Stimulated activated CD4-positive, alpha-beta T cell treated with anti-CD3 and anti-CD28 coated beads, Interleukin-12 subunit alpha, Interleukin-12 subunit beta, amount 100 ng/mL, for 24 hours (primary cell): ENCODE measurements at places on chromosomes 7 and 10.
A peak's percentile ranks its signal among the peaks of the same experiment; 100 is the strongest.

- no peak for DNase-seq
Measured at GRCh38 chr7:78985509-78985908, 468.0 kb downstream of the MAGI2 start.

DNA sequence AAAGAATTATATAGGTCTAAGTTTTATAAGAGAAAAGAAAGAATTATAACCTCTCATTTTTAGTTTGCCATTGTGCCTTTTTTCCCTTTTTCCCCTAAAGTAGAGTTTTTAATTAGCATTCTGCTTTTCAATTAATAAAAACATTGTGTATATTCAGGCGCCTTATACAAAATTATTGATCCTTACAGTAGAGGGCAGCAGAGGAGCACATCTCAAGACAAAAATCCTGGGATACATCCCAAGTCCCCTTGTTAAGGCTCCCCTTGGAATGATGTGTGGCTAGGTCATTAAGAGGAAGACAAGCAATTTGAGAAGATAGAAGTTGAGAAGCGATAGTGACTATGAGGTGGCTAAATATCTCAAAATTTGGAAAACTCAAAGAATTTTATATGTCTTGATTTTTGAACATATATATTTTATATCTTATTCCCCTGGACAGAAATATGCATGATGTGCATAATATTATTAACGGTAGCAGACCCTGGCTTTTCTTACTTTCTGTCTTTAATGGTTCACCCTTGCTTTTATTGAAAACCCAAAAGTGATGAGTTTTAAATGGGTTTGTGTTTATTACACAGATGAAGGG is 19.1 kb upstream of the TPK1 start:
- no peak for DNase-seq

GRCh38 chr10:18738835-18739234 is 79.6 kb downstream of the ARL5B start:
- DNase-seq, result no peak

DNA sequence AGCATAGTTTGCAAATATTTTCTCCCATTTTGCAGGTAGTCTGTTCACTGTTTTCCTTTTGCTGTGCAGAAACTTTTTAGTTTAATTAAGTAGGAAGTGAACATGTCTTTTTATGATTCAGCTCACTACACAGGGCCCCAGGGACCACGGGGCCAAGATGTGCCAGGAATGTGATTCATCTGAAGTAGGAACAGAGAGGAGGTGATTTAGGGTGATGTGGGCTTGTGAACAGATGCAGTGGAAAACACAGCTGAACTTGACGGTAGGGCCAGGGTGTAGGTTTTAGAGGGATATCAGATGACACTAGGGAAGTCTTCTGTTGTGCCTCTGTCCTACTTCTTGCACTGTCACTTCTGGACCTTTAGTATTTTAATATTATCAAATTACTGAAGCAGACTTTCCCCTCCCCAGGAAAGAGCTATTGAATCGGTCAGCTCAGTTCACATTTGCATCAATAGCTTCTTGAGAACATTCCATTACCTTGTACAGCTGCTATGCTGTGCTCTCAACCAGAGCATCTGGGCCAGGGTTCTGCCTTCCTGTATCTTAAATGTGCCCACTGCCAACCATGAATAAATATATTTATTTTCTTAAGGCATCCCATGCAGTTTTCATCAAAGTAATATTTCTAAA is 96.9 kb downstream of the OSBPL3 start:
- DNase-seq, result no peak

DNA sequence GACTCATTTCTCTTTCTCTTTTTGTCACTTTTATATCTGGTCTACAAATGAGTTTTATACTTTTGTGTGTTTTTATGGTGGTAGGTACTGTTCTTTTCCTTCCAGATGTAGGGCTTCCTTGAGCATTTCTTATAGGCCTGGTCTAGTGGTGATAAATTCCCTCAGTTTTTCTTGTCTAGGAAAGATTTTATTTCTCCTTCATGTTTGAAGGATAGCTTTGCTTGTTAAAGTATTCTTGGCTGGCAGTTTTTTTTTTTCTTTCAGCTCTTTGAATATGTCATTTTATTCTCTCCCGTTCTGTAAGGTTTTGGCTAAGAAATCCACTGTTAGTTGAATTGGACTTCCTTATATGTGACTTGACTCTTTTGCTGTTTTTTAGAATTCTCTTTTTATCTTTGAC is 292.7 kb downstream of the RPS24 start:
- no peak for DNase-seq

GRCh38 chr10:31479752-31480151 is 160.7 kb downstream of the ZEB1 start:
- DNase-seq, result no peak

DNA sequence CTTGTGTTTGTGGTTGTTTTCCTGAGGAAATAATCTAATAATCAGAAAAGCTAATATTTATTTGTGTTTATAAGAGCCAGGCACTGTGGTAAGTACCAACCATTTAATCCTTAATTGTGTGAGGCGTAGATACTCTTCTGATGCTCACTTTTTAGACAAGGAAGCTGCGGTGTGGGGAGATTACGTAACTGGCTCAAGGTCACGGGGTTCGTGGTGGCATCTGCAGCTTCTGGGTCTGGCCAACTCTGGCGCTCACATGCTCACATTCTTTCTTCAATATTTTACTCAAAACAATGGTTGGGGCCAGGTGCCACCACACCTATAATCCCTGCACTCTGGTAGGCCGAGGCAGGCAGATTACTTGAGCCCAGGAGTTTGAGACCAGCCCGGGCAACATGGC is 77.6 kb downstream of the RALA start:
- no peak for DNase-seq

- no peak for DNase-seq
Measured at GRCh38 chr7:47435889-47436312, 146.0 kb downstream of the TNS3 start.

DNA sequence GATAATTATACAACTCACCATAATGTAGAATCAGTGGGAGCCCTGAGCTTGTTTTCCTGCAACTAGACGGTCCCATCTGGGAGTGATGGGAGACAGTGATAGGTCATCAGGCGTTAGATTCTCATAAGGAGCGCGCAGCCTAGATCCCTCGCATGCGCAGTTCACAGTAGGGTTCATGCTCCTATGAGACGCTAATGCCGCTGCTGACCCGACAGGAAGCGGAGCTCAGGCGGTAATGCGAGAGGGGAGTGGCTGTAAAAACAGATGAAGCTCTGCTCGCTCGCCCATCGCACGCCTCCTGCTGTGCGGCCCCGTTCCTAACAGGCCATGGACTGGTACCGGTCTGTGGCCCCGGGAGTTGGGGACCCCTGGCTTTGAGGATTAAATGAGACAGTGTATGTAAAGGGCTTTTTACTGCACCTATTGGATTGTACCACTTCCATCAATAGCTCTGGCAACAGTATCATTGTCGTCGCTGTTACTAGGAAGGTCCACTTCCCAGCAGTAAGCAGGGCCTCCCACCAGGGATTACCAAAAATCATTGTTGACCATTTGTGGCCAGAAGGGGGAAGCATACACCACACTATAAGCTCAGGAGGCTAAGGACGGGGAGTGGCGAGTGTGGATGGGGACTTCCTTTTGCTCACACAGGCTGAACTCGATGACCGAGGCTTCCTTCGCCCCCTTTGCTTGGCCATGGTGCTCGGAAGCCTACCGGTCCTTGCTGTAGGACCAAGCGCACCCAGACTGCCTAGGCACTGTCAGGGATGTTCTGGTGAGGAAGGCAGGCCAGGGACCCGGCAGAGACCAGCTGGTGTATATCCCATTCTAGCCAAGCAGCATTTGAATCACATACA is 26.4 kb downstream of the AKR1B1 start:
- DNase-seq, result peak; percentile 44
